Kasumi-1 (cell line): ENCODE measurements at places on chromosomes 11 and 22.

DNA sequence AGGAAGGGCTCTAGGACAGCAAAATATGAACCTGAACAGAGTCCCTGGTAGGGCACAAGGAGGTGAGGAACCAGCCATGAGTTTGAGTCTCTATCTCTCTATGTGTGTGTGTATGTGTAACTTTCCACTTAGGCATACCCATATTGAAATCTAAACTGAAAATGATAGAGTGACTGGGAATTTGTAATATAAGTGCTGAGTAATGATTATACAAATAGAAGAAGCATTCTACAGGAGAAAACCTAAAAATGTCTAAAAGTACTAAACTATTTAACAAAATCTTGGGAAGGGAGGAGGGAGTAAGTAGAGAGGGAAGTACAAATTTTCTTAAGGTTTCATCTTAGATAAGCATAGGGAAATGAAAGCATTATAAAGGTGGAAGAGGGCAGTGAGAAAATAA, 97.1 kb upstream of the ZC3H12C start:
- no peak for DNase-seq

GRCh38 chr22:48372390-48372789, 1455.3 kb downstream of the BRD1 start:
- no peak for DNase-seq

GRCh38 chr11:61797263-61797944, 4.7 kb downstream of the FEN1 start:
- peak; percentile 90 for DNase-seq

GRCh38 chr22:46596819-46597218, 23.4 kb upstream of the GRAMD4 start:
- DNase-seq, result no peak

DNA sequence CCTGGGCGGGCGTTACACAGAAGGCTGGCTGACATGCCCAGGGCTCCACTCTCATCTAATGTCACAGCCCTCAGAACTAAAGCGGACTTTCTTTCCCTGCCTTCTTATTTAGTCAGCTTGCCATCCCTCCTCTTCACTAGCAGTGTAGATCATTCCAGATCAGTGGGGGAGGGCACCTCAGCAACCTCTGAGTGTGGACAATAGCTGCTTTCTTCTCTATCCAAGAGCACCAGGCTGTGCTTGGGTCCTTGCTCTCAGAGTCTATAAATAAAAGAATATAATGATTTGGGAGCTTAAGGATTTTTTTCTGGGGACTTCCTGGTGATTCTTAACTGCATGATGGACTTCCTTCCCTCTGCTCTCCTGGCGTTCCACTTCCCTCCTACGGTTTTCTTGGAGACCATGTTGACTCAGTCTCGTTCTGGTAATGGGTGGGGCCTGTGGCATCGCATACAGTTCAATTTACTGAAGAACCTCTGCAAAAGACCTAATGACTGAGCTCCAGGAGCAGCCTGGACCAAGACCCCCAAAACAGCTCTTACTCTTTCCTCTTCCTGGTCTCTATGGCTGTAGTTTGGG, 2.9 kb upstream of the HMBS start:
- DNase-seq, result no peak

DNA sequence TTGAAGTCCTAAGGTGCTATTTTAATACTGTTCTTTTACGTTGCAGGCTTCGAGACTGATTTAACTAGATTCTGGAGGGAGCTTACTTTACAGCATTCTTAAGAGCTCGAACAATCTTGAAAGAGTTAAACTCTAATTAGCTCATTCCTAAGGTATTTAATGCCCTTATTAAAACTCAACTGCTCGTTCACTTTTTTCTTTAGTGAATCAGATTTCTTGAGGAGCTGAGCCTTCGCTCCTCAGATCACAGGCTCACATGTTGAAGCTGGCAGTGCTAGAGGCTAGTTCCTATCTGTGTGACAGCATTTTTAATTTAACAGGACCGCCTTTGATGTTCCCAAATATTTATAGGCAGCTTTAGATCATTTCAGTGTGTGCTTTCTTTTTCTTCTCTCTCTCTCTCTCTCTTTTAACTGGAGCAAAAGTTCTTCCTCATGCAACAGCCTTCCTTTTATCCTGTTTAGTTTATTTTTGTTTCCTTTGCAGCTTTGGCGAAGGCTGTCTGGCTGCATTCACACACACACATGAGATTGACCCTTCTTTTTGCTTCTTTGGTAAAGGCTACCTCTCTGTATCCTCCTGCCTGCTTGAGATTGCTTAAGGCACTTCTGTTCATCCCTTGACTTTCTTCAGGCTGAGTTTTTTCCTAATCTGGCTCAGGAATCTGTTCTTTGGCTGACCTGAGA, 21.0 kb downstream of the ZNRF3 start:
- no peak for DNase-seq

DNA sequence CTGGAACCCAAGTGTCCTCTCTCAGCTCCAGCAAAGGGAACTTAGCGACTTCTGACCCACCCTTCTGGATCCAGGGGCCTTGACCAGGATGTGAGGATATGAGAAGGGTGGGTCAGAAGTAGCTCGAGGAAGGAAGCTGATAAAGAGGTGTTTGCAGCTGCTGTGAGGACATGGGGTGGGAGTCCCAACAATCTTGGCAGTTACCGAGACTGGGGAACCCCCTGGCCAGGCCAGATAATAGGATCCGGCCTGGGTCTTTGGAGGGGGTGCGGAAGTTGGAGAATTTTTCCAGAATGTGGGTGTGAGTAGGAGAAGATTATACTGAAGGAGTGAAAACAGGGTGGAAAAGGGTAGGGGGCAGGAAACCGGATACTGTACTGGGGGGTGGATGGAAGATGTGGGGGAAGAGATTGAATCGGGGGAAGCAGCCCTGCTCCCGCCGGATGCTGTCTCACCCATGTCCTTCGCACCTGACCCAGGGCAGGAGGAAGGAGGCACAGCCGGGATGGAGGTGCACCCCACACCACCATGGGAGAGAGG, 2.8 kb upstream of the MCAM start:
- DNase-seq, result no peak

DNA sequence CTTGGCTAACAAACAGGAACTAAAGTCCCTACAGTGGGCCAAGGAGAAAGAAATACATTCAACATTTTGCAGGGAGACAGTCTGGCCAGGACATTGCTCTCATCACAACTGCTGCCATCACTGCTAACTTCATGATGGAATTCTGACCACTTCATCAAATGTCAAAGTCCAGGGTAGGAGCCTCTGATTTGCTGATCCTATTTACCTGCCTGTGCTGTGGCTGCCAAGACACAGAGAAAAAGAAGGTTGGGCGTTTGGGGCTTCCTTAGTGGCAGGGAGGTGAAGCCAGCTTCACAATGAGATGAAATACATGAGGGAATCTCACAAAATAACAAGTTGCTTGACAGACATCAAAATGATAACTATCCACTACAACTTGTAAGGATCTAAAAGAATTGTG, 343.9 kb upstream of the CADM1 start:
- no peak for DNase-seq

DNA sequence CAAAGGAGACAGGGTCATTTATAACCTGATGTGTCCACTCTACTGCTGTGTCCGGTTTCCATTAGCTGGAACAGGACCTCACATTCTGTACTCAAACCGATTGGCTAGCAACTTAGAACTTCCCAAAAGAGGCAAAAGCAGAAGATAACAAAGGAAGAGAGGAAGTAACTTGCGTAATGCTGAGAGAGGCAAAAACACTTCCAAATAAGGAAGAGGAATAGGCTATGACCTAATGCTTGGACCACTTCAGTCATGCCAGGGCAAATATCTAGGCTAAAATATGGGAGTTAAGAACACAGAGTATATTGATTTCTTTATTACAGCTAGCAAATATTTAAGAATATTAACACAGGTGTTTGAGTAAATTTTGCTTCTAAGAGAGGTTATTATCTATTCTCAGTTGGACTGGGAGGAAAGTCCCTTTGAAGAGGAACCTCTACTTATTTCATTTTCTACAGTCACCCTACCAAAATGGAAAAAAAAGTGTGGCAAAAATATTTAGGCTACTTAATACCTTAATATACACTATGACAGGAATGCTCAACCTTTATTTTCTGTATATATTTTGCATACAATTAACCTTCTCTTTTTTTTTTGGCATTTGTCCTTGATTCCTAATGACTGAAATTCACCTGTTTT, 499.8 kb upstream of the CHORDC1 start:
- DNase-seq, result peak; percentile 64

- no peak for DNase-seq
These were observed 11.4 kb upstream of the MPPED1 start for GRCh38 chr22:43400449-43400848.

DNA sequence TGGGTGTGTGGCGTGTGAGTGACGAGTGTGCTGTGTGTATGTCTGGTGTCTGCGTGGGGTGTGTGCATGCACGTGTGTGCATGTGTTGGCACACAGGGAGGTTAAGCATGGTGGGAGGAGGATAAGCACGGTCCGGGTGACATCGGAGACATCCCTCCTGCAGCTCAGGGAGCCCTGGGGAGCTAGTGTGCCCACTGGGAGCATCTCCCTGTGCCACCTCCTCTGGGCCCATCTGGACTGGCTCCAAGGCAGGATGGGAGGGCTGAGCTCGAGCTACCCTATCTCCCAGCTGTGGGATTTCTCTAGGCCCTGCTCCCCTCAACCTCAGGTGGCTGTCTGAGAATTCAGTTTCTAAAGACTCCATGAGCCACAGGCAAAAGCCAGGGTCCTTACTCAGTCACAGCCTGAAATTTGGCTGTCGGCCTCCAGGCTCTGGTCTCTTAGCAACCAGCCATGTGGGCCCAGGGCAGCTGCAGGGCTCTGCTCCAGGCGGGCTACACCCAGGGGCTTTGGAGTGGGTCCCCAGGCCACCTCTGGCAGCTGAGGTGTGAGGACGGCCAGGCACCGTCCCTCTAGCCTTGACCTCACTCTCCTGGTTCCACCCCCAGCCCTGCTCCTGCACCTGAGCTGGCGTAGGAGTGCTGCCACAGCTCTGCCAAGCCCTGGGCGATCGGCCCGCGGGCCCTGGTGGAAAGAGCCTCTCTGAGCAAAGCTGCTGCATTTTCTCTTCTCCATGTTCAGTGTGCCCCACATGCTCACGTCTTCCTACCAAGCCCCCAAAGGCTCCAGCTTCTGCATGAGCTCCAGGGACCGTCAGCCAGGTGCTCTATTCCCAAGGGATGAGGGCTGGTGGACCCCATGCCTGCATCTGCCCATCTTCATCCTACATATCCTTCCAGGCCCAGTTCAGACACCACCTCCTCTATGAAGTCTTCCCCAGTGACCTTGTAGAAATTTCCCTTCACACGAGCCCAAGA, 39.7 kb downstream of the RTL6 start:
- no peak for DNase-seq

DNA sequence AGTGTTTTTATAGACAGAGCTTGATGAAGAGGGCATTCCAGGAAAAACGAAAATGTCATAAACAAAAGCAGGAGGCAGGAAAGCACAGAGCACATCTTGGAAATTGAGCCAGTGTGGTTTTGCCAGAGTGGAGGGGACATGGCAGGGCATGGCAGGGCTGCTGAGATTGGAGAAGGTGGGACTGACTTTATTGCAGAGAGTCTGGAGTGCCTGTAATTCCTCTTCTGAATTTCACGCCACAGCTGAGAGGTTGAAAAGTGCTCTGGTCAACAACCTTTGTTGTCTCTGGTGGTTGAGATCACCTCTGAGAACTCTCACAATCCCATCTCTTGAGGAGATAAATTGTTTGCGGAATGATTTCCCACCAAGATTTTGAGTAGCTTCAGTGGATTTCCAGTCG, 16.4 kb downstream of the SLC5A1 start:
- DNase-seq, result no peak

- peak; percentile 71 for DNase-seq
These were observed 83.1 kb upstream of the MTNR1B start for GRCh38 chr11:92886243-92886905.

DNA sequence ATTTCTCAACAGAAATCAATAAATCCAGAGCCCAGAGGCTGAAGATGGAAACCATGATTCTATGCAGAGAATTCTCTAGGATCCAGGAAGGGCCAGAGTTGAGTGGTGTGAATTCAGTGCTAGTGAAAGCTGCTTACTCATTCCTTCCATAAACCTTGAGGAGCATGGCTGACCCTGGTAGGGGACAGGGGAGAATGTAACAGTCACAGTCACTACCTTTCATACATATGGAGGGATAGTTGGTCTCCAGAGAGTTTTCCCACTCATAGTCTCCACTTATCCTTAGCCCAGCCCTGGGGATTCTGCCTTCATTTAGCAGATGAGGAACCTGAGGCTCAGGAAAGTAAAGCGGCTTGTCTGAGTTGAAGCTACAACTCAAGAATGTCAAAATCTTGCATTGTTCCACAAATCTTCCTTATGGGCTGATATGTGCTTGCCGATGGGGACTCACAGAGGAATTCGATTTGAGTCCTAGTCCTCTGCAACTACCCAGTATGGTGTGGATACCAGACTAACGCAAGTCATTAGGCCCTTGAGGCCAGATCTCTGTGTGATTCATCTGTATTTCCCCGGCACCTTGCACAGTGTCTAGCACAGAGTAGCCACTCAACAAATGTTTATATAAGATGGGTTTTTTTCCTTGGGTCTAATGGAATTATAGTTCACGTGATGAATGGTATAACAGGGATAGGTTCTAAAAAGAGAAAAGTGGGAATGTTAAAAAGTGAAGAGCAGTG, 3.7 kb upstream of the ANAPC15 start:
- no peak for DNase-seq
